ENCODE measurements at places on chromosomes 2 and 18. TPM values are rescaled to one million over a fixed set of nuclear protein-coding genes. Genes with fewer than 3 reads are reported as not detected.

The SLC19A3 gene
- 0.02 TPM for polyA plus RNA-seq

The ARHGEF4 gene
- polyA plus RNA-seq: 1.5 TPM

The L3MBTL4 gene
- polyA plus RNA-seq: 0.02 TPM

DNA sequence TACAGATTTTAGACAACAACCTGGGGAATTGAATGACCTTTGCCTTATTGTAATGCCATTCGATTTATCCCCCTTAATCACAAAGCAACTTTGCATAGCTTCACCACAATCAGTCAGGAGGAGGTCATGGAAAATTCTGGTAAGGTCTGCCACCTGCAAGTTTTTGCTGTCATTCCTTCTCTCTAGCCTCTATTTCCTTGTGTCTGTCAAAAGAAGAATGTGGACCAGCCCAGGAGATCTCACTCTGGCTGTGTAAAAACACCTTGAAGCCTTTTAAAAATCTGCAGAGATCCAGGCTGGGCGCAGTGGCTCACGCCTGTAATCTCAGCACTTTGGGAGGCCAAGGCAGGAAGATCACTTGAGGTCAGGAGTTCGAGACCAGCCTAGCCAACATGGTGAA is 74.1 kb upstream of the BZW1 start:
- no peak overlapping the region for H3K27ac ChIP-seq
- H3K4me3 ChIP-seq: no peak overlapping the region
- peaks cover 7% of the 10 kb centered on the region for H3K4me1 ChIP-seq
- H3K27me3 ChIP-seq: no peaks in the 10 kb centered on the region
- DNase-seq: no peak

DNA sequence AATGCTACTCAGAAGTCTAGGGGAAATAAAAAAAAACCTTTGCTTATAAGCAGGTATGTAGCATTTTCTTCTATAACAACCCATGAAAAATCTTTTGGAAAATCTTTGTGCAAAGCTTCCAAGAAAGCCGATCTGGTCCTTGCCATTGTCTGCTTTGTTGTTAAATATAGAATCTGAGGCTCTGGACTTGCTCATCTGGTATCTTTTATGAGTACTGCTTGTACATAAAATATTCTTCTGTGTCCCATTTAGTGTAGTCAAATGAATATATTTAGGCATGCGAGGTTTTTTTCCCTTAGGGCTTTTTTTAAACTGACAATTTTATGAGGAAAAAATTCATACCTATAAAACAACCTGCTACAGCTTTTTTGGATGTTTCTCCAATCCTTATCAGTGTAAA is 45.0 kb upstream of the RMND5A start:
- no peak overlapping the region for H3K27ac ChIP-seq
- H3K36me3 ChIP-seq: no peaks in the 10 kb centered on the region
- H3K4me1 ChIP-seq: no peaks in the 10 kb centered on the region
- no peak for DNase-seq
- H3K4me3 ChIP-seq: no peak overlapping the region
- no peaks in the 10 kb centered on the region for H3K27me3 ChIP-seq
